ENCODE measurements at places on chromosomes 7 and 10.

DNA sequence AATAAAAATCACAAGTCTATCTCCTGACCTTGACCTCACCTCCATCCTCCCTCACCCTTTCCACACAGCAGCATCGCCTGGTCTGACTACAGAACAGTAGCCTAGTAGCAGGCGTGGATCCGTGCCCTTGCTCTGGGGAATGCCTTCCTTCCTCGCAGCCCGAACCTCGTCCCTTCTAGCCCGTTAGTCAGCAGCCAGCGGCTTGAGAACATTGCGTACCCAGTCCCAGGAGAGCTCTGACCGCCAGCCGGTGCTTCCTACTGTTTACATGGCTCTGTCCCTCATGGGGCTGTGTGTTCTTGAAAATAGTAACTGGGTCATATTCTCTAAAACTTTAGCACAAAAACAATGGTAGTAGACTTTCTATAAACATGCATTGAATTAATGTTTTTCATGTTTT is 682.7 kb upstream of the IGFBP3 start:
- DNase-seq: no peak

DNA sequence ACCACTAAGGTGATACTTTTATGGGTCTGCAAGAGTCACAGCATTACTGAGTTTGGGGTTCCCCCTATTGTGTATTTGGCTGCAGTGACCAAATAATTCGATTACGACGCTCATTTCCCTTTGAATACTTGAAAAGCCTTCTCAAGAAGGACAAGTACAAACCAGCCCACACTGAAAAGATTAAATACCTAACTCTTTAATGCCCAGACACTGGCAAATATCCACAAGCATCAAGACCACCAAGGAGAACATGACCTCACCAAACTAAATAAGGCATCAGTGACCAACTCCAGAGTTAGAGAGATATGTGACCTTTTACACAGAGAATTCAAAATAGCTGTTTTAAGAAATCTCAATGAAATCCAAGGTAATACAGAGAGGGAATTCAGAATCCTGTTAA is 31.8 kb upstream of the SFTPD start:
- no peak for DNase-seq

DNA sequence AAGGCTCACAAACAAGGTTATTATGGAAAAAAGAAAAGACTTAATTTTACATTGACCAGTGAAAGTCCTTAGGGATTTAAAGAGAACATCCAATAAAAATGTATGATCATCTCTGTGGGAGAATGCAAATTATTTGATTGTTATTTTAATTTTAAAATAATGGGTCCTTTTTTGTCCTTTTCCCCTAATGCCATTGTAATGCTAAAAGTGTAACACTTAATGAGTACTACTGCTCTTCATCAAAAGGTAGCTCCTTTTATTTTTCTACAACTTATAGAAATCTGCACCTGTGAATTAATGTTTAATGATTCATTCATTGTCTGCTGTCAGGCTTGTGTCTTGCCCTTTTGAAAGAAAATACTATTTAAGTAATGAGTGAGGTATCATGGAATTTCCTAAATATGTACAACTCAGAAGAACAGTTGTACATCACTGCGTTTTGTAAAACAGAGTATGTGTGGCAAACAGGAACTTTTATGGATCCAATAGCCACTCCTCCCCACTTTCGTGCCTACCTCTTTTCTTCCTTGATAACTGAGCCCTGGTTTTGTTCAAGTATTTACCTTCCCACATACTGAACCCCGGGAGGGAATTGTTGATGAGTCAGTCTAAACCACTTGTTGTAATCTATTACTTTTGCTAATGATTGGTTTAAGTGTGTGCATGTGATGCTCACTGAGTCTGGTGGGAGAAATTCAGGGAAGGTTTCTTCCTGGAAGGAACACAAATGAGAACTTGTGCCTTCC is 19.9 kb upstream of the TRUB1 start:
- DNase-seq: no peak

- no peak for DNase-seq
Measured at GRCh38 chr10:110209454-110209925, 2.1 kb downstream of the MXI1 start.

DNA sequence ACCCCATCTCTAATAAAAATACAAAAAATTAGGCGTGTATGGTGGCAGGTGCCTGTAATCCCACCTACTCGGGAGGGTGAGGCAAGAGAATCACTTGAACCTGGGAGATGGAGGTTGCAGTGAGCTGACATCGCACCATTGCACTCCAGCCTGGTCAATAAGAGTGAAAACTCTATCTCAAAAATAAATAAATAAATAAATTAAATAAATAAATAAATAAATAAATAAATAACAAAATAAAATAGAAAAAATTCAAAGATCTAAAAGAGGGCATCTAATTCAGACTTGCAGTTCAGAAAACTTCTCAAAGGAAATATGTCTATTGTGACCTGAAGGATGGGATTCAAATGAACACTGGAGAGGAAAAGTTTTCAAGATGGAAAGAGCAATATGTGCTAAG is 1085.1 kb downstream of the SORCS3 start:
- no peak for DNase-seq

DNA sequence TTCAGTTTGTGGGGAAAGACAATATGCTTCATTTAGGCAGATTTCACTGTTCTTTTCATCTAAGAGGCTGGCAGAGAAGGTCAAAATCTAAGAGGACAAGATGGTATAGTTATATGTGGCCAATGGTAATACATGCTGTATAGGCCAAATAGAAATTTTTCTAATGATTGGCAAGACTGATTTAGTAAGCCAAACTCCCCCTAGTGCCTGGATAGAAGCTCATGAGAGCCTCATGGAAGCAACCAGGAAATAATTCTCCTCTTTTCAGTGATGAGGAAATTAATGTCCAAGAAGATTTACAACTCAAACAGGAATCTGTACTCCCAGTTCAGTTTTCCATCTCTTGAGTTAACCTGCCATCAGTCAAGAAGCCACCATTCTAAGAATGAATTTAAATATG is 253.6 kb upstream of the PHF14 start:
- no peak for DNase-seq

- no peak for DNase-seq
Measured at GRCh38 chr7:23022258-23022769, 8.4 kb upstream of the HYCC1 start.

GRCh38 chr7:135943134-135943879 is 33.9 kb downstream of the MTPN start:
- DNase-seq: no peak

- DNase-seq: no peak
Measured at GRCh38 chr10:75922435-75922834, 491.0 kb downstream of the LRMDA start.

GRCh38 chr7:139169816-139170215 is 60.3 kb upstream of the ZC3HAV1 start:
- no peak for DNase-seq

GRCh38 chr7:54864663-54865062 is 105.7 kb upstream of the SEC61G start:
- no peak for DNase-seq

DNA sequence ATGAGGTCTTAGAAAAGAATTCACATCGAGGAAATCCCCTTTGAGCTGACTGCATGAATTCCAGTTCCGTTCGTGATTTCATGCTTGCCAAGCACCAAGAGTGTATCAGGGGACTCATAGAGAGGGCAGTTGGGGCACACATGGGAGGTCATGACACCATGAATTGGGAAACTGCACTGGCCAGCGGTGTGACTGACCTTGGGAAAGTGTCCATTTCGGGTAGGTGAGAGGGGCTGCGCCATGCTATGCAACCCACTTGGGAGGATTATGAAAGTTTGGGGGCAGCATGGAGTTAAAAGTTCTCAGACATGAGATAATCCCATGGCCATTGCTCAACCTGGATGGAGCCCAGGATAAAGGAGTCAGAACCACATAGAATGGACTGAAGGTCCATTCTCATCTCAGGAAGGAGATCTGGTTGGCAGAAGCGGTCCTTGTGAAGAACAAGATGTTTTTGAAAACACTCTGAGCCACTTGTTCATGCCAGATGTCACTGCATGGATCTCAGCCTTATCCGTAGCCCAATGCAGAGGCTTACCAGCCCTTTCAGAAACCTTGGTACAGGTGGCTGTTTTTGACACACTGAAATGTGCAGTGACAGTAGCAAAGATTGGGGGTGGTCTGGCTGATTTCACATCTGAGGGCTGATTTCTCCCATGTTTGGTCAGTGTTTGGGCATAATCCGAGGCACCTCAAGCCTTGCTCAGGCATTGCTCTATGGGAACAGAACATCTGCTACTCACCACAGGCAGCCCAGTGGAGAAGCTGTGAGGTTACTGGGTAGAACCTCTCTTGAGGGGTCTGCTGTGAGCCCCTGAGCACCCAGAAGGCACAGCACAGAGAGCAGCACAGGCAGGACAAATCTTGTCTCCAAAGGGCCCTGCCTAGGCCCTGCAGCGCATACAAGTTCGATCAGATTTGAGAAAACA is 252.3 kb downstream of the CXCL12 start:
- no peak for DNase-seq

- no peak for DNase-seq
Measured at GRCh38 chr10:12022580-12023257, 19.9 kb downstream of the UPF2 start.

GRCh38 chr10:31142026-31142425 is 110.4 kb upstream of the ZNF438 start:
- no peak for DNase-seq

DNA sequence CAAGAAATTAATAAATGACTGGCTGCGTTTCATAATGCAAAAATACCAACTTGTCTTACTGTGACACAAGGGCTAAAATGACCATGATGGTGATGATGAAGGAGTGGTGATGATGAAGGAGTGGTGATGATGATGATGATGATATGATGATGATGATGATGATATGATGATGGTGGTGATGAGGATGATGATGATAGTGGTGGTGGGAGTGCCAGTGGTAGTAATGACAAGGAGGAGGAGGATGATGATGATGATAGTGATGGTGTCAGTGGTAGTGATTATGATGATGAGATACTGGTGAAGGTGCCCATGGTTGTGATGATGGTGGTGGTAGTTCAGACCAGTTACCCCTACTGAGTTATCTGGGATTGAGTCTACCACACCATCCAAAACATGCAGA is 265.9 kb downstream of the FGFR2 start:
- no peak for DNase-seq

- no peak for DNase-seq
Measured at GRCh38 chr10:97376413-97376812, 24.7 kb downstream of the RRP12 start.

DNA sequence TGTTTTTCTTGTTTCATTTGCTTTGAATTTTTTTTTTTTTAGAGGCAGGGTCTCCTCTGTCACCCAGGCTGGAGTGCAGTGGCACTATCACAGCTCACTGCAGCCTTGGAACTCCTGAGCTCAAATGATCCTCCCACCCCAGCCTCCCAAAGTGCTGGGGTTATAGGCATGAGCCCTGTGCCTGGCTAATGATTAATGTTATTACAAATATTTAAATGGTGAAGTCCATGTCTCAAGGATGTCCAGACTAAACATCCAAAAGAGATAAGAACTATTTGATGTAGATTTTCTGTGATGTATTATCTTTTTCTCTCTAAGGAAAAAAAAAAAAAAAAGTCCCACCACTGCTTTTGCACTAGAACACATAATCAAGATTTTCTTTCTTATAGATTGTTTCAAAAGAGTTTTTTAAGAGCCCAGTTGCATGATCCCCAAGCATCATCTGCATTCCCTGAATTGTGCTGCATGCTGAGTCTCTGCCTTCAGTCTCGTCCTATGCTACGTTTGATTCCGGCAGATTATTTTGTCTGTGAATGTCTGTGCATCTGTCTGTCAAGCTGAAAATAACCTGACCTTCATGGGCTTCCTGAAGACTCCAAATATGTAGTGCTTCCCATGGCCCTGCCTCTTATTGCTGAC is 33.4 kb downstream of the MACROH2A2 start:
- DNase-seq: no peak

GRCh38 chr10:125788156-125789034 is 12.8 kb upstream of the MMP21 start:
- no peak for DNase-seq

- no peak for DNase-seq
Measured at GRCh38 chr7:44894888-44895580, 9.7 kb upstream of the PURB start.

DNA sequence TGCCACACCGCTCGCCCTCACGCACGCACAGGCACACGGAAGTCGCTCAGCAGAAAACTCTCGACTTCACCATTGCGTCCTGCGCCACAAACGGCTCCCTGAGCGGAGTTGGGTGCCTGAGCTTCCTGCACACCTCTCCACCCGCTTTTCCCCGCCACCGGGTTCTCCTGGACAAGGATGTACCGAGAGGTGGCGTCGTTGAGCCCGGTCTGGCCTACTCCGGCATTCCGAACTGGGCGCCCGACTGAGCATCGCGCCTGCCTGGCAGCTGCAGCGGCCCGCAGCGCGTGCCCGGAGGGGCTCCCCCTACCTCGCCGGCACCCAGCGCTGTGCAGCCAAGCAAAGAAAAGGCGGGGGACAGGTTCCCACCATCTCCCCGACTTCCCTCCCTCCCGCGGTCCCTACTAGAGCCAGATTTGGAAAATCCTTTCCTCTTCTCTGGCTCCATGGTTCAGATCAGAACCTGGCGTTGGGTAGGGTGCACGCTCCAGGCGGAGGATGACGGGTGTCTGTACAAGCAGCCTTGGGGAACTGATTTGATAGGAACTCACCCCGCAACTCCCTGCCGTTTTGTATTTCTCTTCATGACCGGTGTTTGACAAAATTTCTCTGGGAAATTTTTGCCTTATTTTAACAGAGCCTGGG is 1.7 kb downstream of the SORCS3 start:
- DNase-seq: peak; percentile 2

- DNase-seq: no peak
Measured at GRCh38 chr7:39979406-39980073, 29.5 kb downstream of the CDK13 start.

DNA sequence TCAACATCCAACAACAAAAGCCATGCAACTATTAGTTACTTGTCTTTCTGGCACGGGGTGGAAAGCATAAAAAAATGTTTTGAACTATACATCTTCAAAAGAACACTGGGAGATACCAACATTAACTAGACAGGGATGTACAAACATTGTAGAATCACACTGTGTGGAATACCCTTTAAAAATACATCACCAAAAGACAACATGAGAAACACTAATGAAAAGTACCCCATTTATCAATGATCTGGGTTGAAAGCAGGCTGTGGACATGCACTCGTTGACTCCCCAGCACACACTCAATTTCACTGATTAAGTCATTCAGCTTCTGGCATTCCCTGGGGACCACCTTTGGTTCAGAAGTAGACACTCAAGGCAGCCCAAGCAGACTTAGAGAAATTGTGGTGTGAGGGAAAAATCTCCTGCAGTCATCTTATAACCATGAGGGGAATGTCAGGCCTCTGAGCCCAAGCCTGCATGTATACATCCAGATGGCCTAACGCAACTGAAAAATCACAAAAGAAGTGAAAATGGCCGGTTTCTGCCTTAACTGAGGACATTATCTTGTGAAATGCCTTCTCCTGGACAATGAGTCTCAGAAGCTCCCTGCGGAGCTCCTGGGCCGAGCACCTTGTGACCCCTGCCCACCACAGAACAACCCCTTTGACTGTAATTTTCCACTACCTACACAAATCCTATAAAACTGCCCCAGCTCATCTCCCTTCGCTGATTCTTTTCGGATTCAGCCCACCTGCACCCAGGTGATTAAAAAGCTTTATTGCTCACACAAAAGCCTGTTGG is 53.0 kb downstream of the CACUL1 start:
- no peak for DNase-seq

GRCh38 chr7:80883154-80884025 is 35.5 kb downstream of the SEMA3C start:
- no peak for DNase-seq

GRCh38 chr10:870564-871166 is 60.8 kb downstream of the LARP4B start:
- no peak for DNase-seq

All from stimulated activated CD8-positive, alpha-beta memory T cell treated with anti-CD3 and anti-CD28 coated beads, Interleukin-4, amount 100 ng/mL, for 24 hours (primary cell).